ENCODE measurements at places on chromosomes 12 and 14.

- no peak for DNase-seq
Observed at GRCh38 chr14:54503486-54503885, 6.2 kb upstream of the CGRRF1 start.

DNA sequence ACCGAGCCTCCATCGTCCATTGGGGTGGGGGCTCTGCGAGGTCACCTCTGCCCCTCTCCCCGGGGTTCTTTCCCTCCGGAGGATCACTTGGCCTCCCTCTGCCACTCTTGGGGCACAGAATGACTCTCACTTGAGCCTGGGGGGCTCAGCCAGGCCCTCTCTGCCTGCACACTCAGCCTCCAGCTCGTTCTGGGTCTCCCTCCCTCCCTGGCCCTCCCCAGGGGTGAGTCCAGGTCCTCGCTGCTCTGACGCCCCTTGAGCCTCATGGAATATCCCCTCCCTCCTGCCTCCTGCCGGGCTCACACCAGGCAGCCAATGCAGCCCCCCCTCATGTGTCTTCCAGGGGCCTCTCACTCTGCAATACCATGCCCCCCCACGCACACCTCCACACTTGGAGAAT is 17.7 kb upstream of the SFSWAP start:
- no peak for DNase-seq

DNA sequence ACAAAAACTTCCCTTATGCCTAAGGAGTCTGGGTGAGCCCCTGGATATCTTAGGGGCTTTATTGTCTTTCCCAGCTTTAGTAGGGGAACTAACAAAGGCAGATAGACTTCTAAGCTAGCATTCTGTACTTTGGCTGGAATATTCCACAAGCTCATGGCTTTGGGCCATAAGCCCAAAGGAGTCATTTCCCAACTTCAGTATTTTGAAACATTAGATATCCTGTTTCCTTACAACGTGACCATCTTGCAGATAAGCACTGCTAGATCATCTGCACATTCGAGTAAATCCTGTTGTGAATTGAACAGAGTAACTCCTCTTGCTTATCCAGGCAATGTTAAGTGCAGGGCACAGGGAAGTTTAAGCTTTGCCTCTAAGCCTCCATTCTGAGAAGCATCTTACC is 70.6 kb upstream of the ACTN1 start:
- DNase-seq, result no peak

DNA sequence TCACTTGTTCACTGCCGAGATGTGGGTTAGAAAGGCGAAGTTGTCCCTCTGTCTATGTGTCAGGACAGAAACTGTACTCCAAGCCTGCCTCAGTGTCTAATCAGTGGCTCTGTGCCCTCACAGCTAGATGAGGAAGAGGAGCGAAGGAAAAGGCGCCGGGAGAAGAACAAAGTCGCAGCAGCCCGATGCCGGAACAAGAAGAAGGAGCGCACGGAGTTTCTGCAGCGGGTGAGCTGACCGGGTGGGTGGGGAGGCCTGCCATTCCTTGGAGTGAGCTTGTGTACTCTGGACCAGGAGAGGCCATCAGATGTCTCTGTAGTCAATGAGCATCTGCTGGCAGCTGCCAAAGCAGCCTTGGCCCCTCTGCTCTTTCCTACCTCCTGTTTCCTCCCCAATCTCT is 33.5 kb downstream of the JDP2 start:
- no peak for DNase-seq

DNA sequence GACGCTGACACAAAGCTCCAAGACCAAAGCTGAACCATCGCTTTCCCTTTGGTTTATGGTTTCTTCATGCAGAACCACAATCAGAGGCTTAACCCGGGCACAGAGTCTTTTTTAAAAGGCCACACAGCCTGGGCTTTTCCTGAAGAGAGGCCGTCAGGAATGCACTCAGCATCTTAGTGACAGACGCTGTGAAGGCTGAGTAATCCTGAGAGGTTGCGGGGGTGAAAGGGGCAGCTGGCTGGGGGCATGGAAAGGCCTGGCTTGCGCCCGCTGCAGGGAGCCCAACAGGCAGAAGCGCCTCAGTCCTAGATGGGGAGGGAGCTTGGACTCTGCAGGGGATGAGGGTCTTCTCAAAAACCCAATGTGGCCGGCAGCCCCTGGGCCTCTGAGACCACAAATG is 13.6 kb downstream of the CTDSP2 start:
- no peak for DNase-seq

- DNase-seq, result no peak
Observed at GRCh38 chr12:24945039-24945438, 3.9 kb downstream of the BCAT1 start.

- peak; percentile 42 for DNase-seq
Observed at GRCh38 chr12:11731455-11731854, 82.0 kb downstream of the ETV6 start.

DNA sequence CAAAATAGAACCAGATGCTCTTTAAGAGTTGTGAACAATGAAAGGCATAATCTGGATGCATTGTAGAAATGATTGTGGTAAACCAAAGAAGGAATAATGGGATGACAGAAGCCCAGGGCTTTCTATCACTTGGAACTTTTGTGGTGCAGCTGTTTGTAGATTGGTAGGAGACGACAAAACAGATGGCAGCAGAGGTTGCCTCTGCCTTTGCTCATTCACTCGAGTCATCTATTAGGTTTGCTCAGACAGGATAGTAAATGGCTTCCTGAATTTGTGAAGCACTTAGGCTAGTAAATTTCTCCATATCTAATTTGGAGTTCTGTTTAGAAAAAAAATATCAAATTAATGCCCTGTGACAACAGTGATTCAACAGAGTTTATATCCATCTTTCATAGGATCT is 78.4 kb downstream of the FGD4 start:
- no peak for DNase-seq

- no peak for DNase-seq
Observed at GRCh38 chr12:50536831-50537537, 32.2 kb downstream of the DIP2B start.

DNA sequence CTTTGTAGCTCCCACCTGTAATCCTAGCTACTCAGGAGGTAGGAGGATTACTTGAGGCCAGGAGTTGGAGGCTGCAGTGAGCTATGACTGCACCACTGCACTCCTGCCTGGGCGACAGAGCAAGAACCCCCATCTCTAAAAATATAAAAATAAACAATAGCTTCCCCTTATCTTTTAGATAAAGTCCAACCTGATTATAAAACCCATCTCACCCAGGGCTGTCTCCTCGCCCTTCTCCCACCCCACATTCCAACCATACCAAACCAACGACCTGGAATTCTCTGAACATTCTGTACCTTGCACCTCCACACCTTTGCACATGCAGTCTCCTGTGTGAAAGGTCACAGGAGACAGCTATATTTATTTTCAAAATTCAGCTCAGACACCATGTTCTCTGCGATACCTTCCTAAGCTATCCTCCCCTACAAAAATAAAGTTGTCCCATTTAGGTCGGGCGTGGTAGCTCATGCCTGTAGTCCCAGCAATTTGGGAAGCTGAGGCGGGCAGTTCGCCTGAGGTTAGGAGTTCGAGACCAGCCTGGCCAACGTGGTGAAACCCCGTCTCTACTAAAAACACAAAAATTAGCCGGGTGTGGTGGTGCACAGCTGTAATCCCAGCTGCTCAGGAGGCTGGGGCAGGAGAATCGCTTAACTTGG is 7.7 kb downstream of the SLC7A7 start:
- DNase-seq, result no peak

DNA sequence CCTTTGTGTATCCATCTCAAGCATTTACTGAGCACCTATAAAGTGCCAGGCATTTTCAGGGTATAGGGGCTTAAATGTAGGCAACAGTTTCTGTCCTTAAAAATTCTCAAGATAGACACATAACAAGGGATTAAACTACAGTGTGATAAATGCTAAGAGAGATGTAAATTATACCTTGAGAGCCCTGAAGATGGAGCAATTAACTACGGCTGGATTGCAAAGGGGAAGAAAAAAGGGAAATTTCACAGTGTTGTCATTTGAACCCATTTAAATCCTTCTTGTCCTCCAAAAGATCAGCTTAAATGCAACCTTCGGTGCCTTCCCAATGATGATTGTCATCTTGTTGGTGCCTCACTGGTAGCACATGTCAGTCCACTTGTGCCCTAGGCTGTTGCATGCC is 11.5 kb upstream of the IL26 start:
- DNase-seq, result no peak

GRCh38 chr12:97306147-97306546 is 156.5 kb upstream of the RMST start:
- no peak for DNase-seq

- no peak for DNase-seq
Observed at GRCh38 chr12:6369916-6370575, 5.3 kb downstream of the SCNN1A start.

- no peak for DNase-seq
Observed at GRCh38 chr14:100115726-100116125, 43.7 kb downstream of the DEGS2 start.

- DNase-seq, result no peak
Observed at GRCh38 chr12:92362785-92363184, 217.1 kb upstream of the BTG1 start.

DNA sequence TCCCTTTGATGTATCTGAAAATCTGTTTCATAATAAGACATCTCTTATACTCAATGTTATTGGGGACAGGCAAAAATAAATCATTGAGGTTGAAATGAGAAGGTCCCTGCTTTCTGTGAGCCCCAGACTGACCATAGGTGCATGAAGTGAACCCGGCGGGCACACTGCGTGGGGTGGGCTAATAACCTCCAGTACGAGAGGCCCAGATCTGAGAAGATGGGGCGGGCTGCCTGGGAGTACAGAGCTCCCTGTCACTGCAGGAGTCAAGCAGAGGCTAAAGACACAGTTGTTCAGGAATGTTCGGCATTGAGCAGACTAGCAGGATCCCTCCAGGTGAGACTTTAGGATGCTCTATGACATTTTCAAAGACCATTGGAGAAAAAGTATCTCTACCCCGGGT is 244.6 kb downstream of the CHST11 start:
- DNase-seq, result no peak

DNA sequence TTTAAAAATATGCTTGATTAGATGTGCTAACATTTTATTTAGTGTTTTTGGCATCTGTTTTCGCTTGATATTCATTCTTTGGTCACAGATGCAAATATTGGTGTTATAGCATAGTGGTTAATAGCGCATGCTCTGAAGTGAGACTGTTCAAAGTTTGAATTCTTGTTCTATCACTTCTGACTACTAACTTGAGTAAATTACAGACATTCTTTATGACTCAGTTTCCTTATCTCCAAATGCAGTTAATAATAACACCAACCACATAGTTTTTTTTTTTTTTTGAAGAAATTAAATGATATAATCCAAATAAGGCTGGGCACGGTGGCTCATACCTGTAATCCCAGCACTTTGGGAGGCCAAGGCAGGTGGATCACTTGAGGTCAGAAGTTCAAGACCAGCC is 81.0 kb downstream of the TMX1 start:
- DNase-seq, result no peak

- no peak for DNase-seq
Observed at GRCh38 chr14:75041613-75042012, 9.7 kb downstream of the MLH3 start.

DNA sequence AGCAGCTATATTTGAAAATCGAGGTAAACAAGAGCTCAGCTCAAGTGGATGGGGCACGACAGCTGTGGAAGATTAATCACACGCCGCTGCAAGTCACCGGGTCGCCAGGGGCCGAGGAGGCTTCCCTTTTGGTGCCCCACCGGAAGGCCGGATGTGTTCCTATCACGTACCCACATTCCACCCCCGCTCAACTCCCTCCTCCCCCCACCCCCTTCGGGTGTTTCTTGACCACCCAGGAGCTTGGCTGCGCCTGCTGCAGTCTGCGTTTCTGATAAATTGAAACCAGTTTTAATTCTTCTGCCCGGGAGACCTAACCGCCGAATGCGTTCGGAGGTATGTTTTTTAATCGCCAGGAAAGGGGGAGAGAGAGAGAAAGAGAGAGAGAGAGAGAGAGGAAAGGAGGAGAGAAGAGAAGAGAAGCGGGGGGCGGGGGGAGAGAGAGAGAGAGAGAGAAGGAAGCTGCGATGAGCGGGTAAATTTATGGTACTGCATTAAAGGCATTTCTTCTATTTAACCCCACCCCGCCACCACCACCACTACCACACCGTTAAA is 1.8 kb downstream of the SLC8A3 start:
- no peak for DNase-seq

GRCh38 chr12:108568338-108569154 is 6.2 kb downstream of the ISCU start:
- peak; percentile 92 for DNase-seq

GRCh38 chr12:117212563-117213190 is 22.4 kb upstream of the FBXO21 start:
- peak; percentile 60 for DNase-seq

DNA sequence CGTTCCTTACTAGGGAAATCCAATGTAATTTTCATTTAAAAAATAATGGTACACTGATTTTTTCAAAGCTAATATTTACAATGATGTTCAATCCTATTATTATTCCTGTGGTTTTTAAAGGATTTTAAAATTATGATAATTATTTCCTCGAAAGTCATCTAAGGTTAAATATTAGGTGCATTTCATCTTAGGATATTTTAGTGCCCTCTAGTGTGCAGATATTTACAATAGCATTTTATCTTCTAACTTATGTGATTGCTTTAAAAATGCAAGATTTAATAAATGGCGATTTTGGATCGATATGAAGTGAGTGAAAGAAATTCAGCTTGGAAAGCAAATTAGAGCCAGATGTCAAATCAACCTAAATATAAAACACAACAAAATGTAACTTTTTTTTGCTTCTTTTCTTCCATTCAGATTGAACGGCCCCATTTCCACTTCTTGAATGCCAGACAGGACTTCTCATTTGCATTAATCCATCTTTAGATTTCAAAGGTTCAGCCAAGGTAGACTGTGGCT is 293.5 kb downstream of the SLC6A15 start:
- DNase-seq, result no peak

DNA sequence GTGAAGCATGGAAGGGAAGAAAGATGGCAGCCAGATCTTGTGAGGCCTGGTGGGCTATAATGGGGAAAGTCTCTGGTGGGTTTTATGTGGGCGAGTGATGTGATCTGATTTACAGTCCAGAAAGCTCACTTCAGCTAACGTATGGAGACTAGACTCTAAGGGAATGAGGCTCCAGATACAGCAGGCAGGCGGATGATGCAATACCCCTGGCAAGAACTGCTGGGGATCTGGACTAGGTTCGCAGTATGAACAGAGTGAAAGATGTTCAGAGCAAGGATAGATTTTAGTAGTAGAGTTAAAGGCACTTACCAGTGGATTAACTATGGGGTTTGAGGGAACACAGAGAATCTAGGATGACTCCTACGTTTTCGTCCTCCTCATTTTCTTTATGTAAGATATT is 253.1 kb downstream of the ANO2 start:
- DNase-seq, result no peak

GRCh38 chr14:100825713-100826331 is at the start of gene MEG3:
MEG3 (plus strand) TSS chr14:100826118.
- DNase-seq, result no peak

- peak; percentile 51 for DNase-seq
Observed at GRCh38 chr12:57759360-57759980, 4.6 kb downstream of the MARCHF9 start.

GRCh38 chr12:123713823-123714585 is 1.9 kb downstream of the ATP6V0A2 start:
- peak; percentile 56 for DNase-seq

GRCh38 chr12:116050275-116050674 is 227.2 kb downstream of the MED13L start:
- DNase-seq, result no peak

GRCh38 chr14:63308723-63309317 is 9.9 kb downstream of the GPHB5 start:
- DNase-seq, result peak; percentile 6

Data from activated CD4-positive, alpha-beta T cell treated with anti-CD3 and anti-CD28 coated beads, Interleukin-2, Interleukin-4, amounts not matched to agents 100 ng/mL and 50 ng/mL, durations not matched to agents 16 hours and 8 hours (primary cell).